ENCODE measurements at places on chromosomes 4 and X.
A peak's percentile ranks its signal among the peaks of the same experiment; 100 is the strongest.

DNA sequence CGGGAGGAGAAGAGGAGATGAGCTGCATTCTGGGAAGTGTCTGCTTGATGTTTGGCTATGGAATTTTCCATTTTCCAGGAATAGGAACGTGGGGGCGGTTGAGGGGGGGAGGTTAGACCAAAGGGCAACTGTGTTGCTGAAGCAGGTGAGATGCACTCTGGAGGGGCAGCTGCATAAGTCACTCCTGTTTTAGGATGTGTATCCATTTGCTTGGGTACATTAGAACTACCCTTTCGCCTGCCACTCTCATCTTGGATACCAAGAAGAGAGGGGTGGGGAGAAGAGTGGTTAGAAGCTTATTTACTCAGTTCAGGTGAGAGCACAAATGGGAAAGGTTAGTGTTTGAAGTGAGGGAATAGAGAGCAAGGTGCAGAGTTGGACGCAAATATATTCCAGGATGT lies 934 bp upstream of the GPR119 start:
- DNase-seq, result no peak

GRCh38 chr4:64940698-64941097 lies 531.4 kb upstream of the TECRL start:
- no peak for DNase-seq

DNA sequence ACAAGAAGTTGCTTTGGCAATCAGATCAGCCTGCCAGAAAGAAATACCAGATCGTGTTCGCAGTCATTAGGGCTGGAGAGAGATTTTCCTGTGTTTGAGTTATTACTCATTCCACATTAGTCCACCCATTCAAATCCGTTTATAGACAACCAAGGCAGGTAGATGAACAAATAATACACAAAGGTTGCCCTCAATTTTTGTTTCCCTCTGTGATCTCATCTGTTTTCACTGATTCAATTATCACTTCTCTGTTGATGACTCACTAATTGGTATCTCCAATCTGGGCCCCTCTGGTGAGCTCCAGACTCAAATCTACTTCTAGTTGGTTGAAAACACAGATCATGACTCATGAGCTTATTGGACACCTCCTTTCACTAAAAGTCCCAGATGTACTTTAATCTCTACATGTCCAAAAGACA lies 54.5 kb downstream of the CHM start:
- peak; percentile 15 for DNase-seq

GRCh38 chr4:106473515-106473914 lies 104.9 kb upstream of the GIMD1 start:
- no peak for DNase-seq

DNA sequence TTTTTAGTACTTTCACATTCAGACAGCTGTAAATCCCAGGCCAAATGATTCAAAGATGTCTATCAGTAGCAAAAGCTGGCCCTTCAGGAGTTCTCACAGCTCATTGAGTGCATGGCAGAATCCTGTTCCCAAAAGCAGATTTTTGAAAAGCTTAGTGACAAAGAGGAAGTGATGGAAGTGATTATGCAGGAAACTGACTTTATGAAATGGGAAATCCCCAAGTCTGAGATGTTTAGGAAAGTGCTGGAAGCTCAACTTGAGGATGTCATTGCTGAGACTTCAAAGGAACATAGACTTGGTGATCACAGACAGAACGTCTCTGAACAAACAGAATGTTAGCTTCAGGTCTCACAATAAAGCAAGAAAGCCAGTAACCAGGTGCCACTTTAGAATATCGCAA lies 51.0 kb upstream of the CFAP47 start:
- no peak for DNase-seq

- DNase-seq, result no peak
Measured at GRCh38 chr4:26685250-26685649, 101.4 kb downstream of the TBC1D19 start.
